ENCODE measurements at places on chromosomes 1 and 21.

DNA sequence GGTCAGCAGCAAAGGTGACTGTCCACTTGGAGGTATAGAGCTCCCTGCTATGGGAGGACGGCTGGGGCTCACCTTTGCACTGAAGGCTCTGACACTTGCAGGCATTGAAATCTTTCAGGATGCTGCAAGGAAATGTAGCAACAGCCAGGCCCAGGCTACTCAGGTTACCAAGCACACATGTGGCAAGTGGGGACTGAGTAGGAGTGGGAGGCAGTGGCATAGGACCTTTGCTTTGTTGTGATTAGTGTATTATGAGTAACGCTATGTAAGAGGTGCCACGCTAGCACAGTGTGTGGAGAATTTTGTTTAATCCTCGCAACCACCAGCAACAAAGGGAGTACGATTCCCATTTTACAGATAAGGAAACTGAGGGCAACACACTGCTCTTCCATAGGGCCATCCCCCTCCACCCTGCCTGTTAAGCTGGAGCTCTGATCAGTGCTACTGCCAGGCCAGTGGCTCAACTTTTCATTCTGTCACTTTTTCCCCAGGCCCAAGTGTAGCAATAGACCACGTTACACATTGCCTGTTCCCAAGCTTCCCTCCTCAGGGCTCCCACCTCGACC lies 21.2 kb downstream of the TMEM63A start:
- no peak for DNase-seq

DNA sequence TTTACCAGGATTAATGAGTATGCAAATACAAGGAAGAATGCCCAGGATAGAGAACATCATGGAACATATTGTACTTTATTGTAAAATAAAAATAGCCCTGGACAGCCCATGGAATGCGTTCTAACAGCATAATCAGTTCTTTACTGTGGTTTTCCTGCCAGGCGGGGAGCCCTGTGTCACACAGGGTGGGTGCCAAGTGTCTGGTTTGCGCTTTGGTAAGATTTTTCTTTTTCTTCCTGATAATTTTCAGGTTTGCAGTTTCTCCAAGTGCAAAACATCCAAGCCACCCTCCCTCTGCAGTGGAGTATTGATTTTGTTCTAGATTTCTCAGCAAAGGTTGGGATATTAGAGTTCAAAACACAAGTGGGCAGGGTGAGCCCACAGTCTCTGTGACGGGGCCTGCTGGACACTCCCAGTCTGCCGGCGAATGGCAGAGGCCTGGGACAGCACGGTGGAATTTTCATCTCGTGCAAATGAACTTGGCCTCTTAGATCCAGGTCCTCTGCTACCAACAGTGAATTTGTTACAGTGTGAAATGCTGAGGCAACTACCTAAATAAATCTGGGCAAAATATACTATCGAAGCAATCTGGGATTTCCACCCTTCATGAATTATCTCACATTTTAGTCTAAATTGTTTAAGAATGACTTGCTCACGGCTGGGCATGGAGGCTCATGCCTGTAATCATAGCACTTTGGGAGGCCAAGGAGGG lies 15.6 kb upstream of the KCNJ15 start:
- no peak for DNase-seq

- no peak for DNase-seq
Measured at GRCh38 chr1:201062511-201063091, 39.1 kb upstream of the KIF21B start.

DNA sequence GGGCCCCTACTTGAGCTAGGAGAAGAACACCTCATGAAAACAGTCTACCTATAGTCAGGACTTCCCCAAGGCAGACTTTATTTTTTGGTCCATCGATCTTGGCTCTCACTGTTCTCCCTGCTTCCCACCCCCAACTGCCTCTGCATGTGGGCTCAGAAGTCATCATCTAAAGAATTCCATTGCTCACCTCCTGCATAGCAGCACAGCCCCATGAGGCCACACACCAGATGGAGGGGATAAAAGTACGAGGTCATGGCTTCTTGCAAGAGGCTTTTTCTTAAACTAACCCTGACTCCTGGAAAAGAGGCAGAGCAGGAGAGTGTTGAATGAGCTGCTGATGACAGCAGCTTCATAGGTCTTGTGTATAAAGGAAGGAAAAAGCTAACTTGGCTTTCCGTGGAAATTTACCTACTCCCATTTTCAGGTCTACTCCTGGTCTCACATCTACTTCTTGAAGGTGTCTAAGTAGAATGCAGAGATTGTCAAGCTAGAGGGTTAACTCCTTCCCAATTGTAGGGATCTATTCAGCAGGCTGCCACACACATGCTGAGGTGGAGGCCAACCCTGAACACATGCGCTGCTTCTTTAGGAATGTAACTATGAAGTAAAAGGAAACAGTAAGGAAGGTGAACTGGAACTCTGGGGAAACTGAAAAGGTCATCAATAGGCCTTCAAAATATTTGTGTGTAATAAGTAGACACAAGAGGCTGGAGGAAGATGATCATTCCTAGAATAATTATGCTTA lies 18.7 kb downstream of the WNT2B start:
- no peak for DNase-seq

- DNase-seq: peak; percentile 26
Measured at GRCh38 chr21:42120101-42120902, 49.2 kb downstream of the UMODL1 start.

DNA sequence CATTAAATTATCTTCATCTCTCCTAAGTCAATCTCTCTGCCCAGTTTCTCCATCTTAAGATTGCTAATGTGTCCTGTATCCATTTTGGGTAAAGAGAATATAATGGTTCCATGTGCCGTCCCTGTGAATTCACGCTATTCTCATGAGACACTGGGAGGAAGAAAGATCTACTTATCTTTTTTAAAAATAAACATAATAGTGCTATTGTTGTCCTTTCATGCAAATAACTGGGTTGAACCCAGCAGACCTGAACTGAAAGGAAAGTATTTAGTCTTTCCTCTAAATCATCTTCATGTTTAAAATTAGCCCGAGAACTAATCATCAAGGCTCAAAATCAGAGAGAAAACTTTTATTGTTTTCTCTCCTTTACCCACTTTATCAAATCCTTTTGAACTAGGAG lies 22.4 kb downstream of the SLAMF1 start:
- no peak for DNase-seq

- DNase-seq: no peak
Measured at GRCh38 chr1:37480125-37480466, 5.7 kb downstream of the ZC3H12A start.

DNA sequence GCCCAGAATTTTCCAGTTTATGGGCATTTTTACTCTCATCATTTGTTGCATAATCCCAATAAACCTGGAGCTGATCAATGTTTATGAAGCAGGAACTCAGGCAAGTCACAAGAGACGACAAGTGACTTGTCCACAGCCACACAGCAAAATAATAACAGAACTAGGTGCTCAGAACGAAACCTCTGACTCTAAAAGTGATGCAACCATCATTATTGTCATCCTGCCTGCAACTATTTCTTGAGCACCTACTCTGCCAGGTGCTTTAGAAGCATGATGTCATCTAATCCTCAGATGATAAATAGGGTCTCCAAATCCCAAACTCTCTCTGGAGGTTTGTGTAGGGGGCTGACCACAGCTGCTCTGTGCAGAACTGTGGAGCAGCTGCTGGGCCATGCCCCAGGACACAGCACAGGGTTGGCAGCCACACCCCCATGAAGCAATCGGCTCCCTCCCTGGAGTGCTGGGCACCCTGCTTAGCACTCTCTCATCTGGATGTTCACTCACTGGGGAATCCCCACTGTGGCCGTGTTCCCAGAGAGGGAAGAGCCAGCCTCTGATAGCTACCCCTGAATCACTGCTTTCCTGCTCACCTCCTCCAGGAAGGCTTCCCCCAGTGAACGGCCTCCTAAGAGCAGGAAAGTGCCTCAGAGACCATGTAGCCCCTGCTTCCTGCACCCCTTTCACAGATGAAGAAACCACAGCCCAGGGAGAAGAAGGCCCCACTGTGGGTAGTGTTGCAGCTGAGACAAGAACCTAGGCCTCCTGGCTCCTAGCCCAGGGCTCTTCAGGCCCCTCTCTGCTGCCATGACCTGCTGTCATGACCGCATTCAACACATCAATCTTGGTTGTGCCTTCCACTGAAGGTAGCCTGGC lies 2.1 kb downstream of the TTC22 start:
- no peak for DNase-seq

- DNase-seq: peak; percentile 96
Measured at GRCh38 chr1:74485622-74486021, 26.8 kb downstream of the LRRC53 start.

DNA sequence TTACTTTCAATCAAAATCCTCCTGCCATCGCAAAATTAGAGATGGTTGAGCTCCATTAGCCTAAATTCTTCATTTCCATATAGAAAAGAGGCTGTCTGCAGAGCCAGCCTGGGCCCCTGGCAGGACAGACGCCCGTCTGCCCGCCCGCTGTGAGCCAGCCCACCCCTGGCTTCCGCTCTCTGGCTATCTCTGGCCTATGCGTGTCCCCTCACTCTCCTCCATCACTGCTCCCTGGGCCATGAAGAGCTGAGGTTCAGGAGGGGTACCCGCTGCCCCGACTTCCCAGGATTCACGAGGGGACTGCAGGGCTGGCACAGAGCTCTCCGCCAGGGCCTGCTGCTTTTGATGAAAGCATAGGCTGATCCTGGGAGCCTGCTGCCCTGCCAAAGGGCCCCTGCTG lies 117.6 kb downstream of the CASZ1 start:
- DNase-seq: no peak
